WERI-Rb-1 (cell line): ENCODE measurements at places on chromosomes 13 and 19.

DNA sequence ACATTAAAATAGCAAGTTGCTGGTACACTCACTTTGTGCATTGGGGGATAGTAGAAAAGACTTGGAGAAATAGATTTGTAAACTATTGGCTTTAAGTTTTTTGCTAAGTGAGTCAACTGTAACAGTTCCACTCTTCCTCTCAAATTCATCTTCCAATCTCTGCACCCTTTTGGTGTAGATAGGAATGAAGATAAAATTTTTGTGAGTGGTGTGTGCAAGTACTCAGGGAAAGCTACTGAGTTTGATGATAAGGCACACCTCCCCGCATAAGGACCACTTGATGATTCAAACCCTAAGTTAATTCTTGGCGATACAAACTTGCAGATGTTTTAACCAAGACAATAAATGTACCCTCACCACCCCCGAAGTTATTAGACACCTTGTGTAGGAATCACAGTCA is 168.3 kb upstream of the SLITRK1 start:
- DNase-seq, result no peak

DNA sequence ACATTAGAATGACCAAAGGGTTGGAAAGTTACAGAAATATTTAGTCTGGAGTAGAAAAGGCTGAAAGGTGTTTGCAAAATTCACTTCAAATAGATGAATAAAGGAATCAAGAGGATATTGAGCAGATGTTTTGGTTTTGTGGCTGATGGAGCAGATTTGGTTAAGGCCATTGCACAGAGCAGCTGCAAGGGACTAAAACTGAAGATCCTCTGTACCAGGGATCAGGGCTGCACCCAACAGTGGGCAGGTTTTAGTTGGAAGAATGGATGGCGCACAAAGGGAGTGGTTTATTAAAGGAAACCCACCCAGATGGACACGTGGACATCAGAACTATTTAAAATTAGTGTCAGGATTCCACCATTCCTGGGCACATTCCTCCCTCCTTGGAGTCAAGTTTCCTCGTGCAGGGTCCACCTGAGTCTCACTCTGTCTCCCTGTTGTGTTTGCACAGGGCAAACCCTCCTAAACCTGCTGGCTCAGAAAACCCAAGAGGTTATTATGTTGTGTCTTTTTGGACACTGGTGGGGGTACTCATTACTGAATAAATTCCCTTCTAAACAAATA is 9.2 kb upstream of the UBAC2 start:
- DNase-seq, result no peak

GRCh38 chr19:6773323-6773931 is 919 bp downstream of the VAV1 start:
- DNase-seq, result no peak

GRCh38 chr19:28404472-28404871 is 808.5 kb downstream of the UQCRFS1 start:
- DNase-seq, result no peak

DNA sequence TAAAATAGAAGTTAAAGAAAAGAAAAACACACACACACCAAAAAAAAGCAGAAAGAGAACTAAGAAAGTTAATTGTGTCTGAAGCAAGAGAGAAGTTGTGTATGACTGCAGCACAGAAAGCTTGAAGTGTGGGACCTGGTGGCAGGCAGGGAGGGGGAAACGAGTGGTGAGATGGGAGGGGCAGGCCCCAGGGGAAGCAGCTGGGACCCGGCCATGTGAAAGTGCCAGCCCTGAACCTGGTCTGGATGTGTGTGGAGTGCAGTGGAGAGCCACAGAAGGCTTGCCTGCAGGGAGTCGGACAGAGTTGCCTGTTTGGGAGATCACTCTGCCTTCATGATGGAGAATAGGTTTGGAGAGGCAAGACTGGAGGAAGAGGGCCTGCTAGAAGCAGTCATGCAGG is 199.0 kb downstream of the GGACT start:
- DNase-seq, result no peak

- DNase-seq, result no peak
These were observed 33.8 kb upstream of the GTF2F2 start for GRCh38 chr13:45086484-45086883.

DNA sequence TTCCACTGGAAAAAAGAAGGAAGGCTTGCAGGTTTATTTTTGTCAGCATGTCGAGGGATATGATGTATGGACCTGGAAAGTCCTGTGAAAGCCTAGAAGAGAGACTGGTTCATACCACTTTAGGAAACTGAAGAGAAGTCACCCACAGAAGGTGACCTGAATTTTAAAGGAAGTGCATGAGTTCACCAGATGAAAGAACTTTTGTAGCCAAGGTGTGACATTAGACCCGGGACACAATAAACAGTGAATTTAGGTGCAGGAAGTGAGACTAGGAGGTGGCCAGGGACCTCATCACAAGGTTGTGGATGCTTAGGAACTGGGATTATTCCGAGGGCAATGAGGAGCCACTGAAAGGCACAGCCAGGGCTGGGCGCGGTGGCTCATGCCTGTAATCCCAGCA is 79.1 kb downstream of the ZNF429 start:
- no peak for DNase-seq

DNA sequence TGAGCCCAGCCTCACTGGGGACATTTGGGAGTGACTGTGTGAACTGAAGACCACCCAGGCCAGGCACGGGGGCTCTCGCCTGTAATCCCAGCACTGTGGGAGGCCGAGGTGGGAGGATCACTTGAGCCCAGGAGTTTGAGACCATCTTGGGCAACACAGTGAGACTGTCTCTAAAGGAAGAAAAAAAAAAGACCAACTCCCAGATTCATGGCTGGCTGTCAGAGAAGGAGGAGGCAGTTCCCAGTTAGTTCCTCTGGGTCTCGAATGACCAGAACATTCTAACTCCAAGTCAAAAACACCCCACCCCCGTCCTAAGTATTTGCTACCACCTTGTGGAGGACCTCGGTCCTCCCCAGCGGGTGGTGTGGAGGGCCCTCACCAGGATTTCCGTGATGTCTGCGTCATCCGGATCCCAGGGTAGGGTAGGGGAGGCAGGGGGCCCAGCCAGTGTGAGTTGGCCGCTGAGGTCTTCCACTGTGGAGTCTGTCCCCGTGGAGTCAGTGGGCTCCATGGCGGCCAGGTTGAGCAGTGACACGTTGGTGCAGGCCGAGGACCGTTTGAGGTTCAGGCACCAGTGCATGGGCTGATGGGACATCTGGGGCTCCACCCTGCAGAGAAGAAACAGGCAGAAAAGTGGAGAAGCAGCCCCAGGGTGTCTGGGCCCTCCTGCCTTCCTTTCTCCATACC is 1.3 kb downstream of the TSKS start:
- peak; percentile 22 for DNase-seq

DNA sequence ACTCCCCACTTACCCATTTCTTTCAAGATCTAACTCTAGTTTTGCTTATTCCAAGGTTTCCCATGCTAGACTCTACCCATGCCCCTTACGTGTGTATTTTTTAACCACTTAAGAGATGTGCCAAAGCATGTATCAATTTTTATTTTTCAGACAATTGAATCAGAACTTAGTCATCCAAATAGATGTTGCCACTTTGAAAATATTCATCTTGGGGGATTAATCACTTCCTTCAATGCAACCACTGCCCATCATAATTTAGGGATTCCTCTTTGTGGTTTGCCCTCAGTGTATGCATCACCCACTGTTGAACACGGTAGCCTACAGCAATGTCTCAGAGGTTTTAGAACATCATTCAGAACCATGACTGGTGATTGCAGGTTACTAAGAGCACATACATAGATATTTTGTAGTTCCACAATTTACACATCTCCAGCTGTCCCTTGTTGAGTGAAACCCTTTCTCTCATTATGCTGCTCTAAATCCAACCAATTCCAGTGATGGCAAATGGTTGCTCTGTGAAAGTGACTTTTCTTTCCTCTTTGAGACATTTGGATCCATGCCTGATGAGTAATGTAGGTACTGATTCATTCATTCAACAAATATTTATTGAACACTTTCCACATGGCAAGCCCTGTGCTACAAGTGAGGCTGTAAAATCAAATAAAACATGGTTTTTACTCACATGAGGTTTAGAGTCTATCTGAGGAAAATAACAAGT is 60.6 kb upstream of the SERP2 start:
- DNase-seq, result no peak

GRCh38 chr19:12990853-12991252 is 4.4 kb upstream of the NFIX start:
- no peak for DNase-seq

GRCh38 chr13:80235166-80235966 is 105.6 kb downstream of the SPRY2 start:
- DNase-seq, result no peak

DNA sequence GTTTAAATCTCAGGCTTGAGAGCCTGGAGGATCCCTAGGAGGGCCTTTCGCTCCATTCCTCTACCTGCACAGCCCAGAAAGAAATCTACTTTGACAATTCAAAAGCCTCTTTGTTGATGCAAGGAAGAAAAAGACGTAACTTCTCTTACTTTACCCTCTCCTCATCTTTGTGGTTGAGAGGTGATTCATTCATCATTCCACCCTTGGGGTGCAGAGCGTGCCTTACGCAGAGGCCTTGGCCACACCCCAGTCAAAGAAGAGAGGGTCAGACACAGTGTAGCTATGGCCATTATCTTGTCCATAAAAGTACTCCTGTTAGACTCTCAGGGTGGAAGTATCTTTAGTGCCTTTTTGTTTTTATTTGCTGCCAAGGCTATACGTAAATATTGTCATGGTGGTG is 184.0 kb downstream of the IRS2 start:
- no peak for DNase-seq

- DNase-seq, result no peak
These were observed 155.7 kb downstream of the TNFRSF19 start for GRCh38 chr13:23725922-23726321.

- DNase-seq, result peak; percentile 6
These were observed 1.2 kb downstream of the SLC7A1 start for GRCh38 chr13:29594303-29594709.

- no peak for DNase-seq
These were observed 89.2 kb downstream of the DHRS12 start for GRCh38 chr13:51714663-51715168.

DNA sequence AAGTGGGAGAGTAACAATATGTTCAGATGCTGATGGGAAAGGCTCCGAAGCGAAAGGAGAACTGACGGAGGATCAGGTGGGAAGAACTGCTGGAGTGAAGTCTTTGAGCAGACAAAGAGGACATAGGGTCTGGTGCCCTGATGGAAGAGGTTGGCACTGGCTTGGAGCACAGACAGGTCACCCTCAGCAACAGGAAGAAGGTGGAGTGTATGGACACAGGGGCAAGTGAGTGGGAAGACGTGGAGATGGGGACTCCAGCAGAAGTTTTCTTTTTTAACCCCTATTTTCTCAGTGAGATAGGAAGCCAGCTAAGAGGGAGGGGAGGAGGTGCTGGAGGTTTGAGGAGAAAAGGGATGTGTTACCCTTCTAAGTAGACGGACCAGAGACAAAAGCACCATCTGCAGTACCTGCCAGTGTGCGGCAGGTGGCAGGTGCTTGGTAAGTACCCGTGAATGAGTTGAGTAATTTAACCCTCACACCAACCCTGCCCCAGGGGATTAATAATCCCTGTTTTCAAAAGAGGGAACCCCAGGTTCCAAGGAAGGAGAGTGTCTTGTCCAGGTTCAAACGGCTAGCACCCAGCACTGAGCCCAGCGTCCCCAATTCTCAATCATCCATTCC is 11.2 kb downstream of the HAS1 start:
- DNase-seq, result peak; percentile 62
